Colonic mucosa (tissue), 4 donors: ENCODE measurements at places on chromosomes 16 and 17.

DNA sequence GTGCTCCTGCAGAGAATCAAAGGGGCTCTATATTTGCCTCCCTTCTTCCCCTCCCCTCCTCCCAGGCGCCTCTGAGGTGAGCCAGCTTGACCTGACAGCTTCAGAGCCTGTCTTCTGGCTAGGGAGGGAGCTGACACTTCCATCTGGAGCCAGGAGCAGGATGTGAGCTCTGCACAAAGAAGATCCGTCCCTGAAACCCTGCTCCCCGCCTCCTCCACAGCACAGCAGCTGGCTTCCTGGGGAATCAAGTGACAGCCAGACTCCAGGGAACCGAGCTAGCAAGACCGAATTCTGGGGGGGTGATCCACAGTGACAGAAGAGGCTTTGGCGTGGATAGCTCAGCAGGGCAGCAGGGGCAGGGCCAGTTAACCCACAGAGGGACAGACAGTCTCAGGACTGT lies 37.2 kb downstream of the CCDC182 start:
- DNase-seq: no peak

GRCh38 chr16:72612256-72612655 lies 435.7 kb downstream of the ZFHX3 start:
- DNase-seq: no peak

DNA sequence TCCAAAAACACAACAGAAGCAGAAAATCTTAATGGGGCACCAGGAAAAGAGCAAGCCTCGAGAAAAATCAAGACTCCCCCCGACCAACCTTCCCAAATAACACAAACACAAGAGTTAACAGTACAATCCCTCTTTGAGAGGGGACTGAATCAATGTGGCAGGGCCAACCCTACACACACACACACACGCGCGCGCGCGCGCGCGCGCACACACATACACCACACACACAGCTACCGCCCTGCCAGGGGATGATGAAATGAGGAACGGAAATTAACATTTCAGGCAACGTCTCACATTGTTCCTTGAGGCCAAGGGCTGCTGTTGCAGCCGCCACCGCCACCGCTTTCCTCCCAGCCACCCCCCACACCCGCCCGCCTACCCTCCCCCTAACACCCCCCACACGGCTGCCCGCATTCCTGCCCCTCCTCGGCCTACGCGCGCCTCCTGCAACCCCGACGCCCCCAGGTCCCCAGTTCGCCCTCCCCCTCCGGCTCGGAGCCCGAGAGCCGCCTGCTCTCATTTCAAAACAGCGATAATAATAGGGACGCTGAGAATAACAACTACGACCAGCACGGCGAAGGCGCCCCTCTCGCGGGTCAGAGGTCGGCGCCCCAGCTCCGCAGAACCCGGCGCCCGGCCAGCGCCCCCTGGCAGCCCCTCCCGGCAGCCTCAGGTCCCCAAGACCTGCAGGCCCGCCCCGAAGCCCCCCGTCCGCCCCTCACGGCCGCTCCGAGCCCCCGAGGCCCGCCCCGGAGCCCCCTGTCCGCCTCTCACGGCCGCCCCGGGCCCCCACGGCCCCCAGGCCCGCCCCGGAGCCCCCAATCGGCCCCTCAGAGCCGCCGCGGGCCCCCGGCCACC lies 1.1 kb downstream of the ANKRD11 start:
- DNase-seq: peak; percentile 86

GRCh38 chr17:35555691-35556090 lies 4.9 kb downstream of the SLFN14 start:
- DNase-seq: no peak

DNA sequence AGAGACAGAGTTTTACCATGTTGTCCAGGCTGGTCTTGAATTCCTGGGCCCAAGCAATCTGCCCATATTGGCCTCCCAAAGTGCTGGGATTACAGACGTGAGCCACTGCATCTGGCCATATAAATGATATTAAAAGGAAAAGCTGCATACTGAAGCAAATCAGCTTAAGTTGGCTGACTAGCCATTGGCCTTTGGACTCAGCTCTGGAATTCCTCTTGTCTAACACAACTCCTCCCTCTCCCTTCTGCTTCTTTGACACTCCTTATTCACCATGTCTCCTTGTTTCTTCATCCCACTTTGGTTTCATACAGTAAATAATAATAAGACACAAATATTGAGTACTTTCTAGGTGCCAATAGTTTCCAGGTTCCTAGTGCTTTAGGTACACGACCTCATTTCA lies 7.5 kb downstream of the KRT12 start:
- DNase-seq: peak; percentile 35
